ENCODE measurements at places on chromosomes 2 and 18.

- no peak for DNase-seq
Observed at GRCh38 chr18:78673516-78674321, 305.9 kb upstream of the SALL3 start.

- DNase-seq, result no peak
Observed at GRCh38 chr2:57733956-57734355, 312.6 kb upstream of the VRK2 start.

DNA sequence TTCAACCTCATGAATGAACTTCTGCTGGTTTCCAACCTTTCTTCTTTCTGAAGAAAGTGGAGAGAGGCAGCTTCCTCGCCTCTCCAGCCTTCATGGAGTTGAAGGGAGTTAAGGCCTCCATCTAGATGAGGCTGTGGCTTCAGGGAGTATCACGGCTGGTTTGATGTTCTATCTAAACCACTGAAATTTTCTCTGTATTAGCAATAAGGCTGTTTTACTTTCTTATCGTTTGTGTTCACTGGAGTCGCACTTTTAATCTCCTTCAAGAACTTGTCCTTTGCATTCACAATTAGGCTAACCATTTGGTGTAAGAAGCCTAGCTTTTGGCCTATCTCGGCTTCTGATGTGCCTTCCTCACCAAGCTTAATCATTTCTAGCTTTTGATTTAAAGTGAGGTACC, 19.9 kb upstream of the CTDP1 start:
- no peak for DNase-seq

DNA sequence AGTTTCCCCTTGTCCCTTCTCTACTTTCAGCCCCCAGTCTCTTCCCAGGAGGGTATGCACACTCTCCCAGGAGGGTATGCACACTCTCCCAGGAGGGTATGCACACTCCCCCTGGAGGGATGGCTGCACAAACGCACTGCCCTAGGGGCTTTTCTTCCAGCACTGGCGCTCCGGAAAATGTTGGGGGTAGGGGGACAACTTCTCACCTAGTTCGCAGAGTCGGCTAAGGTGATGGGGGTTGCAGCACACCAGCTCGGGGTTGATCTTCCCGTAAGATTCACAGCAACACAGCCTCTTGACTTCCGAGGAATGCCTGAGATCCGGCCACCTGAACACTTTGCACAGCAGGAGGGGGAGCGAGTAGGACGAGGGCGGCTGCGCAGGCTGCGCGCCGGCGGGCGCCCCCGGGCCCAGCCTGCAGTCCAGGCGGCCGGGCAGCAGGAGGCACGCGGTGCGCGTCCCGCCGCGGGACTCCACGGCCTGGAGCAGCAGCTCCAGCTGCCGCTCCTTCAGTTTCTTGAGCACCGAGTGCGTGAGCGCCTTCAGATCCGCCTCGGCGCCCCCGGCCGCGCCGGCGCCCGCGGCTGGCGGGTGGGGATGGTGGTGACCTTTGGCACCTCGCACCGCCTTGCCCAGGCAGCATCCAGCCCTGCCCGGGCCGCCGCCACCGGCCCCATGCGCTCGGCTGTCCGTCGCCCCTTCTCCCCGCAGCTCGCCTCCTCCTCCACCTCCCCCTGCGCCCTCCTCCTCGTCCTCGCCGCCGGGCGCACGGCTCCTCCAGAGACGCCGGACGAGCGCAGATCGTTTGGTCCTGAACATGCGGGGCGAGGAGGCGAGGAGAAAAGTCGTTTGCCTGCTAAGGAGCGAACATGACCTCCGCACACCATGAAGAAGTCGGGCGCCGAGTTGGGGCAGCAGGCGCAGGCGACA, 894 bp downstream of the SMAD7 start:
- peak; percentile 74 for DNase-seq

GRCh38 chr2:205747829-205748386, 65.6 kb downstream of the NRP2 start:
- DNase-seq, result no peak

DNA sequence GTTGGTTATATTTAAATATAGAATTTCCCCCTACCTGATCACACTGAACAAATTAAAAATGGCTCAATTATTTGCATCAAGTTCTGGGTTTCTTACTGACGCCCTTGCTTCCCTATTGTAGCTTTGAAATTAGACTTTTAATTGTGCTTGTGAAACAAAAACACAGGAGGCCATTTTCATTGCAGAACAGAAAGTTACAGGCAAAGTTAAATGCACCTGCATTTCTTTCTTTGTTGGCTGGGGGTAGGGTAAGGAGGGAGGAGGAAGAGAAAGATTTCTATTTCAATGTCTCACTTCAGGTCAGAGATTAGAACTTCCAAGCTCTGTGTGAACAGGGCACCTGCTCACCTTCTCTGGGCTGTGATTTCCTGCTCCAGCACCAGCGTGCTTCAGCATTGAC, 199.6 kb downstream of the BCL11A start:
- no peak for DNase-seq

- DNase-seq, result no peak
Observed at GRCh38 chr2:71043531-71044407, 24.7 kb upstream of the NAGK start.

GRCh38 chr2:84674586-84674985, 158.3 kb downstream of the DNAH6 start:
- DNase-seq, result no peak

GRCh38 chr2:206323486-206323885, 49.0 kb downstream of the ZDBF2 start:
- no peak for DNase-seq

GRCh38 chr2:188303363-188304031, 11.8 kb downstream of the GULP1 start:
- no peak for DNase-seq

DNA sequence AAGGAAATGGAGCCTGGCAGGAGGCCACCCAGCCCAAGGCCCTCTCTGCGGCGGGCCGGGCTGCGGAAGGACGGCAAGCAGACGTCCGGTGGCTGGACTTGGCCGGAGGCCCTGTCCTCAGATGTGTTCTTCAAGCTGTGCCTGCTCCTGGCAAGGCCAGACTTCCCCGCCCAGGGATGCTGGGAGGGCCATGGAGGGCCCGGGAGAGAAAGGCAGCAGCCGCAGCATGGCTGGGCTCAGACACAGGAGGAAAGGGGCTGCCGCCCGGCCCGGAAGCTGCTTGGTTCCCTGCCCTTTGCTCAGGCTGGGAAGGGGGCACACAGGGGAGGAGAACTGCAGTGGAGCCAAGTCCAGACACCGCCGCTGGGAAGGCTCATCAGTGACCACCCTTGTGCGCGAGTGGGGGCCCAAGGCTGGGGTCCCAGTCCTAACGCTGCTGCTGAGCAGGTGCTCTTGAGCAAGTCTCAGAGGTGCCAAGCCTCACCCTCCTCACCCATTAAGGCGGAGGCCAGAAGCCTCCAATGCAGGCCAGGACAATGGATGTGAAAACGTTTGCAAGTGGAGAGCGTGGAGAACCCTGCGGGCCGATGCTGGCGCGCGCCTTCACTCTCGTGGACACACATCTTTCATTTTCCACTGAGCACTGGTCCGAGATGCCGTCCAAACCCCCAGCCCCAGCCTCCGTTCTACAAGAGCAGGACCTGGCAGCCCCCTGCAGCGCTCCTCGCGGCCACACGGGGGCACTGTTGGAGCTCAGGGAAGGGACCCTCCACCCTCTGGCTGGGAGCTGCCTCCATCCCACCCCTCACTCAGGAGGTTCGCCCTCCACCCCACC, 7.9 kb downstream of the CROCC2 start:
- DNase-seq, result no peak

GRCh38 chr2:176518823-176519222, 249.6 kb downstream of the MTX2 start:
- no peak for DNase-seq

DNA sequence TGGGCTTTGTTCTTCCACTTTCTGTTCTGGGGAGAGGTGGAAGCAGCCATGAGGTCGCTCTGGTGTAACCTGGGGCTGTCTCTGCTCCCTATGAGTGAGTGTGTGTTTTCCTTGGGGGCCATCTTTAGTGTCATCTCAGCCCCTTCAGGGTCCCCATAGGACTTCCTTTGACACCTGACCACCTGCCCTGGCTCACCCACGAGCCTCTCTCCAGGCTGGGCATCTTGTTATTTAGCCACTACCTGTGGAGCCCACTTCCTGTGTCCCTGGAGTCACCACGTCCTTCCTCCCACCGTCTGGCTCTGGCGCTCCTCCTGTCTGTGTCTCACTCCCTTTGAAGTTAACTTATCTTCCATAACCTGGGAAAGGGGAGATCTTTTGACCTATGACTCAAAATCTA, 176.0 kb downstream of the UXS1 start:
- DNase-seq, result no peak

DNA sequence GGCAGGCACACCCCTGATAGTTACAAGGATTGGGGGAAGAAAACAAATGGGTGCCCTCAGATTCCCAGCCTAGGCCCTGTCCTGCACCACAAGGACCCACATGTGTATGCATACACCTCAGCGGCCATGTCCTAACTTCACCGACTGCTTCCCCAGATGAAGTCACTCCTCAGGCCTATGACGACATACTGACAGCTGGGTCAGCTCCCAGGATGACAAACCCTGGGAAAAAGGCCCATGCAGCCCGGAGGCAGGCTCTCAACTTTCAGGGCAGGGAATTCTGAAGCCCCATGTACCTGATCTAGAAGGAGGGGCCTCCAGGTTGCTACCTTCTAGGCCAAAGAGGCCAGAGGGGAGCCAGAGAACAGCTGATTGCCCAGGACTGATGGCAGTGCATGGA, 11.0 kb upstream of the PLEKHM3 start:
- no peak for DNase-seq

- DNase-seq, result no peak
Observed at GRCh38 chr2:226443112-226443511, 356.5 kb downstream of the IRS1 start.

DNA sequence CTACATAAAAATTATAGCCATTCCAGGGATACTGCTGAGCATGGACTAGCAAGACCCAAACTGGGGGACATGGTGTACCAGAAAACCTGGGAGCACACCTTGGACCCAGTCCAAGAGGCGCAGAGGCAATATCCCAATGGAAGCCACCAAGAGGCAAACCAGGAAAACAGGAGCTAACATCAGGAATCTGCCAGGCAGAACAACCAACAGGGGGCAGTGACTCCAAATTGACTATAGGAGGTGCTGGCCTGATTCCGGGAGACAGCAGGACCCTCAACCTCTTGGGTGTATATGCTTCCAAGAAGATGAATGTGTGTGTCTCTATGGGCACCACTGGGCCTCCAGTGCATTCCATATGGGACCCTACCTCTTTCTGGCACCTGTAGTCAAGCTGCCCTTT, 172.7 kb upstream of the ARL4C start:
- DNase-seq, result no peak

- peak; percentile 79 for DNase-seq
Observed at GRCh38 chr18:51196118-51196810, 1.2 kb downstream of the MEX3C start.

- no peak for DNase-seq
Observed at GRCh38 chr2:241507430-241508239, 749 bp downstream of the STK25 start.

GRCh38 chr2:40039549-40039948, 260.5 kb upstream of the THUMPD2 start:
- DNase-seq, result no peak

GRCh38 chr2:238906936-238907716, 59.2 kb downstream of the TWIST2 start:
- no peak for DNase-seq

GRCh38 chr2:178905261-178905660, 98.0 kb upstream of the TTN start:
- no peak for DNase-seq

- DNase-seq, result no peak
Observed at GRCh38 chr18:7237673-7238272, 6.9 kb downstream of the LRRC30 start.

DNA sequence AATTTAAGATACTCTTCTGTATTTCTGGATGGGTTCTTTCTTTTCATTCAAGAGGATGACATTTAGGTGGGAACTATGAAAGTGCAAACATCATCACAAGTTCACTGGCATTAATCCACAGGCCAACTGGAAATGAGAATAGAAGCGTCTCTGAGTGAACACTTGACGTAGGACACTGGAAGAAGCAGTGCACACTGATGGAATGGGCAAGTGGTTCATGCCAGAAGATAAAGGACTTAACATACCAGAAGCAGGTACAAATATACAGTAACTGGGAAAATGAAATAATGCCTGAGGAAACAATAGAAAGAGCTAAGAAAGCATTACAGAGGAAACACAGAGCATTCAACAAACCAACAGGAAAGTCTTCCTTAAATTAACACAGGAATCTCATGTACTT, 120.9 kb upstream of the CCDC195 start:
- no peak for DNase-seq

DNA sequence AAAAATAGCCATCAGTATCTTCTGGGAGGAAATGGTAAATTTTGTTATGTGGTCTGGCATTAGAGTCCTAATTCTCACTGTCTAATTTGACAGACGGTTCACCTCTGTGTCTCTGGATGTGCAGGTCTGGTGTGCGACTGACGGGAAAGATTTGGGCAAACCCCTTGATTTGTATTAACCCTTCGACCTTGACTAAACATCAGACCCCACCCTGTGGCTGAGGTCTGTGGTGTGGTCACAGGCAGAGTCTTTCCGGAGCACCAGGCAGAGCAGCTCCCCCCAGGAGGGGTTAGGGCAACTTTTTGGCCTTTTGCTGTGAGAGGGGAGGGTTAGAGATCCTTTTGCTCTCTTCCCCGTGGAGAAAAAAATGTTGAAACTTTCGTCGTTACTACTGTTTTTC, 6.4 kb downstream of the TWIST2 start:
- DNase-seq, result no peak

DNA sequence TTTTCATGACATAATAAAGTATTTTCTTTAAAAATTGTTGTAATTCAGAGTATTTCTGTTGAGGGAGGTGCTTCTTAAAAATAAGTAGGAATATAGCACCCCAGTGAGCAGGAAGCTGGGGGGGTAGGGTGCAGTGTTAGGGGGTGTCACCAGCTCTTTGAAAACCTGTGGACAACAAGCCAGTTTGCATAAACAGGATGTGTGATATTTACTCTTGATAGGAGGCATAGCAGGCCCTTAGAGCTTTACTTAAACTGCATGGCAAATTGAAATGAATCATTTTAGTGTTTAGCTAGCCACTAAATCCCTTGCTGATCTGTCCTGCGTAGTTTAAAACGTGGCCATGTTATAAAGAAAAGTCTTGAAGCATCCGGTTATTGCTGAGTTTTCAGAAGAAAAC, 8.4 kb downstream of the TGIF1 start:
- DNase-seq, result no peak

Data from coronary artery (tissue), 2 donors.